ENCODE measurements at places on chromosomes 7 and 10. TPM values are rescaled to one million over a fixed set of nuclear protein-coding genes. Genes with fewer than 3 reads are reported as not detected.

Gene HOXA10
- polyA plus RNA-seq, result 0.36 TPM

Gene PCLO
- polyA plus RNA-seq, result not detected

Gene PLAU
- 1.5 TPM for polyA plus RNA-seq

Gene BAIAP2L1
- polyA plus RNA-seq, result not detected

Gene TMEM236
- polyA plus RNA-seq, result not detected

Gene GNAT3
- polyA plus RNA-seq, result not detected

Gene FAM131B
- 0.72 TPM for polyA plus RNA-seq

Gene GDI2
- polyA plus RNA-seq, result 100 TPM

Gene PNLIPRP3
- polyA plus RNA-seq, result not detected

Gene RET
- polyA plus RNA-seq, result 0.39 TPM

- H3K4me3 ChIP-seq, result no peak overlapping the region
- H3K4me1 ChIP-seq, result no peaks in the 10 kb centered on the region
- H3K27ac ChIP-seq, result no peak overlapping the region
- peak; percentile 39 for DNase-seq
Observed at GRCh38 chr7:130009848-130010688, 41.1 kb downstream of the ZC3HC1 start.

- H3K27ac ChIP-seq, result no peak overlapping the region
- no peak overlapping the region for H3K4me3 ChIP-seq
- peaks cover 11% of the 10 kb centered on the region for H3K4me1 ChIP-seq
Observed at GRCh38 chr10:72850861-72851260, 42.7 kb upstream of the OIT3 start.

DNA sequence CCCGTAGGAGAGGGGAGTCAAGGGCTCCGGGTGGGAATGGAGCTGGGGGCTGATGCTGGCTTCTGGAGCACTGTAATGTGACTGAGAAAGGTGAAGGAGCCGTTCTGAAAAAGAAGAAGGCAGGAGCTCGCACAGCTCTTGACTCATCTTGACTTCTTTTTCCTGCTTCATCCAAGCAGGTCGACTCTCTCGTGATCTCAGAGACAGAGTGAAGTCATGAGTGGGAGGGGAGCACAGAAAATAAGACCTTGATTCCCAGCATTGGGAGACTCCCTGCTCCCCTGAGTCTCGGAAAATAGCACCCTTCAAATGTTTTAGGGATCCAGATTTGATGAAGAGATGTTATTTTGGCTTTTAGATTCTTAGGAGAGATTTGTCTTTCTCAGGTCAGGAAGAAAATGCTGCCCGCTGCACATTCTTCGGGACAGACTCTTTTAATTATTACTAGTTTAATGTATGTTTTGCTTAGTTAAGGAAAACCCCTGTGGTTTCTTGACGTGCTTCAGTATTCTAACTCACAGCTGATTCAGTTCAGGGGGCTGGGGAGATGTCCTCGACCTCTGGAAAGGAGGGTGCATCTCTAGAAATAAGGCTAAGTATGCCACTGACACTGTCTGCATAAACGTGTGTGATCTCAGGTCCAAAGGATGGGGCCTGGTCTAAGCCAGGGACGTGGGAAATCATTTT is 34.1 kb downstream of the EGFR start:
- H3K36me3 ChIP-seq, result no peaks in the 10 kb centered on the region
- no peaks in the 10 kb centered on the region for H3K4me1 ChIP-seq
- H3K4me3 ChIP-seq, result no peak overlapping the region
- no peak overlapping the region for H3K27ac ChIP-seq

DNA sequence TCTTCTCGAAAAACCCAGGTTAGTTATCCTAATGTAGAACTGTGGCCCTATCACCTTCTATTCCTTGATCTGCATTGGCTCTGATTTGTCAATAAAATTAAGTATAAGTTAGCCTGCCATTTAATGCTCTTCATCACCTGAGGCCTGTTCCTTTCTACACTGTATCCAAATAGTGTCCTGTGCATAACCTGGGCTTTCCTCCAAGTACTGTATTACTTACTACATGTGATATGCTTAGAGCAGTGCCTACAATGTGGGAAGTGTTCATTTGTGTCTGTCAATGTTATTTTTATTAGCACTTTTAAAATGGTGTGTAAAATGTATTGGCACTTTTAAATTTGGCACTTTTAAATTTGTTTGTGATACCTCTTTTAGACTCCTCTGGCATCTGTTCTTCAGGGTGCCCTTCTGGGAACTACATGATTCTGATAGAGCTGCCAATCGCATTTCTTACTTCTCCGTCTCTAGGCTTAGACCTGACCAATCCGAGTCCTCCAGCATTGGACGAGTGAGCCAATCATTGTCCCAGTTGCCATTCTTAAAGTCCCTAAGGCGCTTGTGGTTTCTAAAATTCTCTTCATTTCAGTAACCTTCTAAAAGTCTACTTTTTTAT is 85.5 kb downstream of the GNAI1 start:
- no peak for DNase-seq
- no peaks in the 10 kb centered on the region for H3K4me1 ChIP-seq
- no peaks in the 10 kb centered on the region for H3K27me3 ChIP-seq
- H3K36me3 ChIP-seq, result no peaks in the 10 kb centered on the region
- H3K4me3 ChIP-seq, result no peak overlapping the region
- H3K27ac ChIP-seq, result no peak overlapping the region

DNA sequence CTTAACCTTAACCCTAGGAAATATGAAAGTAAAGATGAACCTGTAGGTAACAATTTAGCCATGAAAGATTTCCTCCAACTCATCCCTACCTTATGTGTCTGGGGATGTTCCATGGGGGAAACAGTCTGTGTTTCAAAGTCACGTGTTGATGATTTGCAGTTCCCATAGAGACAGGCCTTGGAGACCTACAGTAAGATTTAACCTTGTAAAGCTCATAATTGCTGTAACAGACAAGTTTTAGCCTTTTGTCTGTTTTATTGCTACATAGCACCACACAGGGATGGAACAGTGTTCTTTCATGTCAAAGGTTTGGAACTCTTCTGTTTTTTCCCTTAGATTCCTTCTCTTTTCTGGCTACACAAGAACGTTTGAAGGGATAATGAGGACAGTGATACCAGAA is 35.2 kb upstream of the ITGA8 start:
- H3K4me1 ChIP-seq, result no peaks in the 10 kb centered on the region
- no peaks in the 10 kb centered on the region for H3K27me3 ChIP-seq
- no peak for DNase-seq
- no peak overlapping the region for H3K27ac ChIP-seq

GRCh38 chr7:143929224-143929920 is 5.7 kb upstream of the OR2F2 start:
- no peaks in the 10 kb centered on the region for H3K36me3 ChIP-seq
- no peak overlapping the region for H3K27ac ChIP-seq
- H3K4me3 ChIP-seq, result no peak overlapping the region
- H3K4me1 ChIP-seq, result no peaks in the 10 kb centered on the region

DNA sequence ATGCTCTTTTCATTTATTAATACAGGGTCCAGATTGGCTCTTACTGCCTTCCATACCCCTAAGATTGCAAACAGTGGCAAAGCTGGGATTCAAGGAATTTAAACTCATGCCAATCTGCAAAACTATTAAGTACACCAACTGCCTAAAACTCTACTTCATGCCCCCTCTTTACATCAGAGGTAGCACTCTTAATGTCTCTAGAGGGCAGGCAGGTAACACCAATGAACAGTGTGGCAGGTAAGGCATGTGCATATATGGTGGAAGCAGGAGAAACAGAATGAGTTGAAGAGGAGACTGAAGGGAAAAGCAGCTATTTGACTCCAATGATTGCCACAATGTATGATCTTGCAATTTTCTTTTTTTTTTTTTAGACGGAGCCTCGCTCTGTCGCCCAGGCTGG is 156.7 kb downstream of the BTAF1 start:
- peaks cover 62% of the 10 kb centered on the region for H3K36me3 ChIP-seq
- H3K27me3 ChIP-seq, result no peaks in the 10 kb centered on the region
- H3K4me3 ChIP-seq, result no peak overlapping the region
- H3K27ac ChIP-seq, result no peak overlapping the region
- no peaks in the 10 kb centered on the region for H3K4me1 ChIP-seq

DNA sequence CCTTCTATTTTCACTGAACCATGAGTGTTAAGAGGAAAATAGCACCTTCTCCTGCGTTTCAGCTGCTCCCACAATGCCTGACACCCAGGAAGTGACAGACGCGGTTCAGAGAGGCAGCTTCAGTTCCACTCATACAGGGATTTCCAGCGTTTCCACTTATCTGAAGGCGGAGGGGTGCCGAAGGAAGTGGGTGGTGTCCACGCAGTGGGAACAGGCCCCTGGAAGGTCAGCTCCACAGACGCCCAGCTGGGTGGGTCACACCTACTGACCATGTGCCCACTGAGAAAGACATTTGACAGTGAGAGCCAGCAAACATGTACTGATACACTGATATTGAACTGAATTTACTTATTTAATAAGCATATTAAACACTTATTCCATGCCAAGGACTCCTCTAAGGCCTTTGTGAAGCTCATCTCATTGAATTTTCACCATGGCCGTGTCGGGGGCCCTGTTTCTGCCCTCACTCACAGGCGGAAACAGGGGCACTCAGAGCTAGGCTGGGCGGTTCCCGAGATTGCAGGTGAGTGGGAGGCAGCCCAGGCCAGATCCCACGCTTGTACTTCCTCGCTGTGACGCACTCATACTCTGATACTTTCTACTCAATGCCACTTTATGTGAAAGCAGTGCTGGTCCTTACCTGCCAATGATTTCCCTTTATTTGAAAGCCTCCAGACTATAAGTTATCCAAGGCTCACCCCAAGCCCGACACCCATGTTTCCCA is 96.8 kb downstream of the TCERG1L start:
- H3K4me3 ChIP-seq, result no peak overlapping the region
- no peak overlapping the region for H3K27ac ChIP-seq
- no peaks in the 10 kb centered on the region for H3K36me3 ChIP-seq

DNA sequence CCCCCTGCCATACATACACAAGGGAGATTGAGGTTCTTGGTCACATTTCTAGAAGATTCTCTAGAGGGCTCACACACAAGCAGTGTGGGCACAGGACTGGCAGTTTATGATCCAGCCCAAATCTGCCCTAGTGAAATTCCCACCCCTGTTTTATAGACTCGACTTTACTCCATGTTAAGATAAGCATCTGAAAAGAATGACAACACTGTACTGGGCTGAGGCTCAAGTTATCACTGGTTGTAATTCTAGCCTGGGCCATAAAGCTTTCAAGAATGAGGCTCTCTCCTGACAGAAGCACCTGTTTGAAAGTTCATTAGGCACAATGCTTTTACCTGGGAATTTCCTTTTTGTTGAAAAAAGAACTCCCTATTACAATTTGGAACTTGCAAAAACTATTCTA is 195.6 kb upstream of the GLI3 start:
- H3K4me1 ChIP-seq, result no peaks in the 10 kb centered on the region
- no peak overlapping the region for H3K4me3 ChIP-seq
- no peak for DNase-seq

DNA sequence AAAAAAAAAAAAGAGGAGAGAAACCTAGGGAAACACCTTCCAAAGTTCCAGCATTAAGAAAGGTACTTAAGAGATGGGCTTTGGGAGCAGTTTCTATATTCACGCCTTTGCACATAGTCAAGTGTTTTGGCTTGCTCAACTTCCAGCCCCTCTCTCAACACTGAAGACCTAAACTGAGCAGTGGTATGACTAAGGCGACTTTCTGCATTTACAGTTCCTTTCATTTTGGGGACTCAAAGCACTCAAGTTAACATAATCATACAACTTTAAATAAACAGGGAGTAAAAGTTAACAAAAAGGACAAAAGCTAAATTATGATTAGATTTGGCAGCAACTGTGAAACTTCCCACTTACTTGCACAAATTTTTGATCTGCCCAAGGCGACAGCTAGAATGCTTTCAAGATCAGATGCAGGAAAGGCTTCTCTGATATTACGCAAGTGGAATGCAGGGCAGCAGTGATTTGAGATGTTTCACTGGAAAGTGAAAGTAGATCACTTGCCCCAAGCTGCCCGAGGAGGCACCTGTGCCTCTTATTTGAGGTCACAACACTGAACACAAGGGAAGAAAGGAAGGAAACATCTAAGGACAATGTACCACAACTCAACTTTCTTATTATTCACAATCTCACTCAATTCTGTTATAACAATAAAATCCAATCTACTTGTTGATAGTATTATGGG is 199.5 kb downstream of the SKAP2 start:
- H3K4me1 ChIP-seq, result peaks cover 7% of the 10 kb centered on the region
- no peaks in the 10 kb centered on the region for H3K27me3 ChIP-seq
- peak; percentile 26 for DNase-seq
- peak overlapping the region; percentile 27 for H3K27ac ChIP-seq
- peaks cover 38% of the 10 kb centered on the region for H3K36me3 ChIP-seq

- H3K4me3 ChIP-seq, result no peak overlapping the region
- peaks cover 24% of the 10 kb centered on the region for H3K36me3 ChIP-seq
- H3K27ac ChIP-seq, result no peak overlapping the region
- peaks cover 5% of the 10 kb centered on the region for H3K4me1 ChIP-seq
- DNase-seq, result no peak
Observed at GRCh38 chr7:127802845-127803244, 150.9 kb downstream of the SND1 start.

GRCh38 chr7:98288064-98288823 is 6.8 kb downstream of the BRI3 start:
- peak overlapping the region; percentile 96 for H3K4me3 ChIP-seq
- no peaks in the 10 kb centered on the region for H3K27me3 ChIP-seq
- H3K36me3 ChIP-seq, result peaks cover 65% of the 10 kb centered on the region

- H3K4me1 ChIP-seq, result no peaks in the 10 kb centered on the region
- no peaks in the 10 kb centered on the region for H3K27me3 ChIP-seq
- DNase-seq, result no peak
Observed at GRCh38 chr7:159240962-159241361, 96.3 kb upstream of the VIPR2 start.

Data from CD14-positive monocyte (primary cell).